ENCODE measurements at places on chromosomes 13 and 19. TPM values are rescaled to one million over a fixed set of nuclear protein-coding genes. Genes with fewer than 3 reads are reported as not detected.

The GPR12 gene
- total RNA-seq, result not detected

The TLE6 gene
- total RNA-seq, result 2.3 TPM

The PRTN3 gene
- total RNA-seq, result not detected

The SLITRK5 gene
- under 0.01 TPM for total RNA-seq

The CCDC70 gene
- total RNA-seq, result not detected

The PABPC3 gene
- total RNA-seq, result 0.12 TPM

The PSG2 gene
- total RNA-seq, result 0.65 TPM

The KATNAL1 gene
- 34.2 TPM for total RNA-seq

The FOXA3 gene
- not detected for total RNA-seq

The PSG7 gene
- total RNA-seq, result 0.16 TPM

The DUS3L gene
- total RNA-seq, result 30.7 TPM

The GGACT gene
- 11.4 TPM for total RNA-seq

The EMP3 gene
- total RNA-seq, result 109 TPM

The CEACAM8 gene
- not detected for total RNA-seq

The TRPC4 gene
- 7.6 TPM for total RNA-seq

The NR2F6 gene
- total RNA-seq, result 42.7 TPM

The GRIK5 gene
- total RNA-seq, result 0.32 TPM

The PTH2 gene
- total RNA-seq, result not detected

The TMPRSS9 gene
- total RNA-seq, result not detected

The FGF22 gene
- total RNA-seq, result not detected

The MBD3L3 gene
- total RNA-seq, result not detected
